ENCODE measurements at places on chromosomes 3 and 15. TPM values are rescaled to one million over a fixed set of nuclear protein-coding genes. Genes with fewer than 3 reads are reported as not detected.

Gene SCAMP5
- total RNA-seq, result 2.0 TPM

DNA sequence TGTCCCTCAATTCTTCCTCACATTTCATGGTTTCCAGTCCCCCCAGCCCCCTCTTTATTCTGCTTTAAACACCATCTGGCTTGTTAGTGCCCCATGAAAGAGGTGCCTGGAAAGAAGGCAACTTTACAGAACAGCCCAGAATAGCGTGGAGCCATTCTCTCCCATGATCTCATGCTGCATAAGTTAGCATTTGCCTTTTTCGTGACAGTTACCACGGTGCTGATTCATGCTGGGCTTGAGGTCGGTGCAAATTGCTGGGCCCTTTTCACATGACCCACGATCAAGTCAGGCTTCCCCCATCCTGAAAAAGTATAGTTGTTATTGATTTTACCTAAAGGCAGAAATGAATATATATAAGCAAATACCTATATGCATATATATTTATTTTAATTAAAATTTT lies 29.6 kb downstream of the SQOR start:
- DNase-seq, result no peak
- H3K4me3 ChIP-seq, result no peak overlapping the region
- H3K4me1 ChIP-seq, result no peaks in the 10 kb centered on the region
- H3K27me3 ChIP-seq, result no peaks in the 10 kb centered on the region

DNA sequence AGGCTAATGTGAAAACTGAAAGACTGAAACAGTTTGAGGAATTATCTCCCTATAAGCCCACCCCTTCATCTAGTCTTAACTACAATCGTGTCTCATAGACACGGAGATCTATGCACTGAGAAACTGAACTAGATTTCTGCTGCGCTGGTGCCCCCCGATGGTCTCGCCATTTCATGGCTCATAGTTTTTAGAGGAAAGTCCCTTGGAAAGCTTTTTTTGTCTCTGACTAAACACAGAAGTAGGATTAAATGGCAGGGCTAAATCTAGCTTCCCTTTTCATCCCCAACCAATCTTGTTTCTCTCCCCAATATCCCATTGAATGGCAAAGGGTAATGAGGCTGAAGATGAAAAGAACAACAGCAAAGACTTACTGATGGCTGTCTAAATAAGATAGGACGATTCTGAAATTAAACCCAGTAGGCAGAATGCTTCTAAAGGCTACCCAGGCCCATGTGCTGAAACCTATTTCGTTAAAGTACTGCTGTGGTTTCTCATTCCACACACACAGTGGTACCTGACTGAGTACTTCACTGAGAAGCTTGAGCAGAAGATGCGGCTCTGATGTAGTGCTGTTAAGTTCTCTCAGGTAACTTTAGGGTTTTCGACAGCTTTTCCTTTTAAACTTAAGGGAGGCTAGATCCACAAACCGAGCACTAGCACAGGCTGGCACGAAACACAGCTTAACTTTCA lies 142.7 kb downstream of the GADL1 start:
- H3K36me3 ChIP-seq, result no peaks in the 10 kb centered on the region
- no peaks in the 10 kb centered on the region for H3K27me3 ChIP-seq
- H3K27ac ChIP-seq, result no peak overlapping the region
- H3K4me3 ChIP-seq, result no peak overlapping the region

- no peak overlapping the region for H3K27ac ChIP-seq
- H3K36me3 ChIP-seq, result no peaks in the 10 kb centered on the region
- no peaks in the 10 kb centered on the region for H3K4me1 ChIP-seq
- H3K27me3 ChIP-seq, result no peaks in the 10 kb centered on the region
- DNase-seq, result peak; percentile 32
- no peak overlapping the region for H3K4me3 ChIP-seq
Observed at GRCh38 chr3:86814321-86814720, 176.6 kb downstream of the VGLL3 start.

Gene ZPLD1
- total RNA-seq, result under 0.01 TPM

Gene GATA2
- total RNA-seq, result 2.1 TPM

- DNase-seq, result no peak
- no peak overlapping the region for H3K27ac ChIP-seq
- peaks cover 9% of the 10 kb centered on the region for H3K27me3 ChIP-seq
- H3K36me3 ChIP-seq, result no peaks in the 10 kb centered on the region
- H3K4me3 ChIP-seq, result no peak overlapping the region
Observed at GRCh38 chr15:77855871-77856270, 221.6 kb downstream of the TBC1D2B start.

DNA sequence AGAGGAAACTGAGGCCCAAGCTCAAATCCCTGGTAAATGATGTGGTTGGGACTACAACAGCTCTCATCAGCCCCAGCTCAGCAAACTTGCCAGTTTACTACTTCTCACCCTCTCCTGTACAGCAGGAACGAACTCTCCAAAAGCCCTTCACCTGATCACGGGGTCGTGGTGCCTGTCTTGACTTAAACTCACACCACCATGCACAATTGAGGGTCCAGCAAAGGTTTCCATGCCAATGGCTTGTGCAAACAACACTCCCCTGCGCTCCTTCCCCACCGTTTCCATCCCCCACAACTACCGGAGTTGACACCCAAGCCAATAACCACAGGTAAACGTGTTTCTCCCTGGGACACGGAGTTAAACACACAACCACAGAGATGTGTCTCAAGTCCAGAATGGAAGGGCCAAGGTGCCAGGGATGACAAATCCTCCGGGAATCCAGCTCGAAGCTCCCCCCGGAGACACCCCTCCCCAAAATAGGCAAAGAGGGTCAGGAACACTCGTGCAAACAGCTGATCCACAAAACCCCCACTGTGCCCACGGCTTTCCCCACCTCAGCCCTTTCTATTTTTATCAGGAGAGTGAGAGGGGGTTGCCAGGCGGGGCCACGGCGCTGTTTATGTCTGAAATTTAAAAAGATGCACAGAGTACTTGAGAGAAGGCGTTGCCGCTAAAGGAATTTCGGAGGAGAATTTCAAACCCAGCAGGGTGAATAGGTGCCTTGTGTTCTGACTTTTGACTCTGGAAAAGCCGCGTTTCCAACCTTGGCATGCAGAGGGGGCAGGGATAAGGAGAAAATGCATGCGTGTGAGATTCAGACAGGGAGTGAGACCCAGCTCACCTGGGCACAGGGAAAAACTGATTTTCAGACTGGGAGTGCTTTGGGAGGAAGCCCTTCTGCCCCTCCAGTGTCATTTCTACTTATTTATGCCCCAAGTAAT lies 10.6 kb upstream of the ACAN start:
- no peak overlapping the region for H3K4me3 ChIP-seq
- no peaks in the 10 kb centered on the region for H3K36me3 ChIP-seq
- peaks cover 7% of the 10 kb centered on the region for H3K4me1 ChIP-seq

DNA sequence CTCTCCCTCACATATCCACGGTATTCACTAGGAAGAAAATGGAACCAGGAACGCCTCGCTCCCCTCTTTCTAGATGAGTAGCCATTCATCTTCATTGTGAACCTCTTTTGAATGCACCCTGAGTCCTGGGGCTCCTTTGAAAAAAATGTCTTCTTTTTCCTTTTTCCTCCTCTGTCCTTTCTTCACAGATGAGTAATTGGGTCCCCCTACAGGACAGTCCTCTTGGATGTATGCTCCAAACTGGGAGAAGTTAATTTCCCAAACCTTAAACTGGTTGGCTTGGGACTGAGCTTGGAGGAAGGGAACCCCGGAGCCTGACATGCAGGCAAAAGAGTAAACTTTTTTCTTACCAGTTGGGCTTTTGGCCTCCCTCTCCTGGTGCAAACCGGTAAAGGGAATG lies 108.8 kb downstream of the DPH6 start:
- H3K27me3 ChIP-seq, result no peaks in the 10 kb centered on the region
- H3K27ac ChIP-seq, result no peak overlapping the region
- H3K36me3 ChIP-seq, result no peaks in the 10 kb centered on the region
- no peak for DNase-seq
- H3K4me1 ChIP-seq, result no peaks in the 10 kb centered on the region

Gene TRH
- 0.13 TPM for total RNA-seq

- DNase-seq, result no peak
- no peak overlapping the region for H3K4me3 ChIP-seq
- no peaks in the 10 kb centered on the region for H3K27me3 ChIP-seq
- no peaks in the 10 kb centered on the region for H3K4me1 ChIP-seq
Observed at GRCh38 chr15:79878078-79878705, 18.6 kb downstream of the MTHFS start.

Gene LMCD1
- 159 TPM for total RNA-seq

DNA sequence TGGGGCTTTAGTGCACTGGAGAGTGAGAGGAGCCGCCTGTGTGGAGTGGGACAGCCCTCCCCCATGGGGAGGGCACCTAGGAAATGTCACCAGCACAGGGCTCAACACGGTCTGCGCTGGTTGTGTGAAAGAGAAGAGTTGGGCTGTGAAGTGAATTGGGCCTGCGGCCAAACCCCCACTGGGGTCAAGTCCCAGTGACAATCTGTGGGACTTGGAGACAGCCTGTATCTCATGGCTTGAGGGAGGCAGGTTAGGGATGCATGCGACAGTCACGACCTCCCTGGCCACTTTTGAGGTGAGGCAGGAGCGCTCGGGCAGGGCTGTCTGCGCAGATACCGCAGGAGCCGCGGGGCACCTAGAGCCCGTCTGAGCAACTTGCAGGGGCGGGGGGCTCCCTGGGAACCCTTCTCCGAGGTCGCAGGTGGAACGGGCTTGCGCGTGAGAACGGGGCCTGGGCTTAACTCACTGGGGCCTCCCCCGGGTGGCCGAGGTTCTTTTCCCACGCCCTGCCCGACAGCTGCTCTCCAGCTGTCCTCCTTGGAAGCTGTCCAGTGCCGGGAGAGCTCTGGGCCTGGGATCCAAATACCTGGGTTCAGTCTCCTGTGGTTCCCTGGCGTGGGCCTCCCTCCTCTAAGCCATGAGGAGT lies 77.4 kb downstream of the SNRK start:
- no peaks in the 10 kb centered on the region for H3K27me3 ChIP-seq
- no peak overlapping the region for H3K4me3 ChIP-seq
- H3K36me3 ChIP-seq, result no peaks in the 10 kb centered on the region

Gene CHL1
- 4.2 TPM for total RNA-seq

GRCh38 chr15:62208884-62209283 lies 43.8 kb upstream of the C2CD4B start:
- H3K27me3 ChIP-seq, result no peaks in the 10 kb centered on the region
- no peaks in the 10 kb centered on the region for H3K4me1 ChIP-seq
- no peaks in the 10 kb centered on the region for H3K36me3 ChIP-seq
- H3K27ac ChIP-seq, result no peak overlapping the region
- H3K4me3 ChIP-seq, result no peak overlapping the region
- DNase-seq, result no peak

Gene RAB27A
- total RNA-seq, result 5.1 TPM

Gene CISH
- 3.9 TPM for total RNA-seq

Data from muscle of leg (tissue), 16 donors.